Stimulated activated CD8-positive, alpha-beta memory T cell treated with anti-CD3 and anti-CD28 coated beads, Interleukin-4, amount 100 ng/mL, for 24 hours (primary cell): ENCODE measurements at places on chromosomes 7 and 10.

DNA sequence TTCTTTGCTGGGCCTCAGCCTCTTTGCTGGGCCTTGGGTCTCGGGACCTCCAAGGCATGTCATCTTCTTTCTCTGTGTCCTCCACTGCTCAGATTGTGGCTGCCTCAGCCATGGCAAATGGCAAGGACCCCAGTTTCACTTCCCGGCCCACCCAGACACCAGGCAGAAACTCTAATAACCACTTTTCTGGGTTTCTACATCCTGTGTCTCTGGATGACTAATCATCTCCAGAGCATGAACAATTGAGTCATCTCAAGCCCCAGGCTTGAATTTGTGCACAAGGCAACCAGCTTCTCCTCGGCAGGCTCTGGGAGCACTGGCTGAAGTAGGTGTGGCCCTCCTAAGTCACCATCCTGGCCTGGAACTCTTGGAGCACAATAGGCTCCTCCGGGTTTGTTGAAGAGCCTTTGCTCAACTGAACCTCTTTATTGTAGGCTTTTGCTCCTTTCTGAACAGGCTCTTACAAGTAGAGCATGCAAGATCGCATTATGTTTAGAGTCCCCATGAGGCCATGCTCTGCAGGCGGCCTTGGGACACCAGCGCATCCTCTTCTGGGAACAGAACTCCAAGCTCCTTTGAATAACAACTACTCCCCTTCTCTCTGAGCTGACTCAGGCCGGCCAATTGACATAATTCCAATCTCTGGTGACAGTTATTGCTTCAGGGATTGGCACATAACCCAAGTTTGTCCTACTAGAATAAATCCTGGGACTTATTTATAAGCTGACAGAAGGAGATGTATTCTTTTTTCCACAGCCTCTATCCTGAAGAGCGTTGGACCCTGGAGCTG lies 218.1 kb downstream of the WDR11 start:
- DNase-seq: no peak

GRCh38 chr10:5297466-5297865 lies 67.3 kb upstream of the UCN3 start:
- DNase-seq: no peak

- DNase-seq: no peak
Observed at GRCh38 chr7:42833411-42833810, 78.5 kb downstream of the C7orf25 start.

DNA sequence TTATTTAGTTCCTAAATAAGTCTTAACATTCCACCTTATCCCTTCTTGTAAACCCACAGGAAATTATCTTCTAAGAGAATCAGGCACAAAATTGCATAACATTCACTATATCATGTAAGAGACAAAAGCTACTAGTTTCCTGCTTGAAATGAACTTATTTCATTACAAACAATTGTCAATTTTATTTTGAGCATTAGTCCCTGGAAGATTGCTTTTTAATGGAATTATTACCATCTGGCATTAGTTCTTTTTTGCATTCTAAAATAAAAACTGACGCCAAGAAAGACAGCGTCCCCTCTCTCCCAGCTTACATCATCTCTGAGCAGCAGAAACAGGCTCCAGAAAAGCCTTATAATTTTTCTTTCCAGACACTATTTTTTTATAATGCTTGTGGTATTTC lies 121.8 kb downstream of the NOC3L start:
- DNase-seq: no peak

DNA sequence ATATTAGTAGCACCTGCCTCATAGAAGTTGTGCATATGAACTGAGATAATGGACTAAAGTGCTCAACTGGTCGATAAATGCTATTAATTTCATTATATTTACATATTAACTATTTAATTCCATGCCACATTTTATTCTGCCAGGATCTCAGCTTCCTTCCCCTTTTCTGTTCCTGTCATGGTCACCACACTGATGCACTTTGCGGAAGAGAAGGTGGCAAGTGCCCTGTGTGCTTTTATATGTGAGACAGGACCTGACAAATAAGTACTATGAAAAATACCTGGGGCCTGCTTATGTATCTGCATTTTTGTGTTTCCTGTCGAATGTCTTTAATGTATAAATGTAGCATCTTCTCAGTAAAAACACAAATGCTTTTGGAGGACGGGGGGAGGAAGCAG lies 12.2 kb downstream of the ATP6V0E2 start:
- DNase-seq: no peak

GRCh38 chr10:93771354-93771753 lies 13.6 kb downstream of the LGI1 start:
- DNase-seq: no peak

GRCh38 chr7:42677751-42678699 lies 233.8 kb downstream of the C7orf25 start:
- DNase-seq: no peak

DNA sequence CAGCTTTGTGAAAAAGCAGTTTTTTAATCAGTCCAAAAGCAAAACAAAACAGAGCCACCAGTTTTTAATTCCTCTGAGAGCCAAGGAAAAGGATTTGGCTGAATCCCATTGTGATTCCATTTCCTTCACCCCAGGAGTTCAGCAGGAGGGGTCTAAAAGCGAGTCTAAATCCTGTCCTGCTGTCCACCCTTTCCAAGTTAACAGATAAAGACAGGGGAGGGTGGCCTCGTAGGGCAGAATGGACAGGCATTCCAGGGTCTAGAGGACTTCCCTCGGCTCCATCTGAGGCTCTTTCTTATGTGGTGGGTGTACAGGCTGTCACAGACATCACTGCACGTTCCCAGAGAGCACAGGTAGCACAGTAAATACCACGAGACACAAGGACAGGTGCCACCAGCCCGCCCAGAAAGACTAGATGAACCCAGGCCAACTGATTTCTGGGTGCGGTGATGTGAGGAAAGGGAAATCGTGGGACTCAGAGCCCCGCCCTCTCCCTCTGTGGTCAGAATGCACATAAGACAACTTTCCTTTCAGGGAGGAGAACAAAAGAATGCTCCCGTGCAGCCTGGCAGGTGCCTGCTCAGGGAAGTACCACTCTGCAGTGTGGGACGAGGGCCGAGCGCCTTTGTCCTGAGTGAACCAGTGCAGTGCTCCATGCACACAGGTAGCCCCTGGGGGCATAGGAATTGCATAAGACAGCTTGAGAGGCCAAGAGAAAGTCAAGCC lies 119.7 kb downstream of the ABLIM1 start:
- no peak for DNase-seq

GRCh38 chr7:97025130-97025499 lies 484 bp upstream of the DLX5 start:
- DNase-seq: no peak

- DNase-seq: no peak
Observed at GRCh38 chr7:2646680-2647571, 15.1 kb downstream of the TTYH3 start.

DNA sequence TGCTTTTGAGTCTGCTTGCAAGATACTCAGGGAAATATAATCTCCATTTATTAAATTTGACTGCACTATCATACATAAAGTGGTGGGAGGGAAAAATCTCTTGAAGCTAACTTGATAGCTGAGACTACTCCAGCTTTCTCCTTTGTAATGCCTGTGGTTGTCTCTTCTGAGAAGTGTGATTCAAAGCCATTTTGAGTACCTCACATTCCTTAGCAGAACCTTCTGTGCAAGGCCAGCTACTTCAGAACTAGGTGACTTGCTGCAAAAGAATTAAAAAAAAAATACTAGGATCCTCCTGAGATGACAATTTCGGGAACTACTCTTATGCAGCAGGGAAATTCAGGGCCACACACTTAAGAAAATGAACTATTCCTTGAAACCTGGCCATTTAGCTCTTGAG lies 294.8 kb downstream of the MDFIC start:
- DNase-seq: no peak
